ENCODE measurements at places on chromosomes 2 and 18.

DNA sequence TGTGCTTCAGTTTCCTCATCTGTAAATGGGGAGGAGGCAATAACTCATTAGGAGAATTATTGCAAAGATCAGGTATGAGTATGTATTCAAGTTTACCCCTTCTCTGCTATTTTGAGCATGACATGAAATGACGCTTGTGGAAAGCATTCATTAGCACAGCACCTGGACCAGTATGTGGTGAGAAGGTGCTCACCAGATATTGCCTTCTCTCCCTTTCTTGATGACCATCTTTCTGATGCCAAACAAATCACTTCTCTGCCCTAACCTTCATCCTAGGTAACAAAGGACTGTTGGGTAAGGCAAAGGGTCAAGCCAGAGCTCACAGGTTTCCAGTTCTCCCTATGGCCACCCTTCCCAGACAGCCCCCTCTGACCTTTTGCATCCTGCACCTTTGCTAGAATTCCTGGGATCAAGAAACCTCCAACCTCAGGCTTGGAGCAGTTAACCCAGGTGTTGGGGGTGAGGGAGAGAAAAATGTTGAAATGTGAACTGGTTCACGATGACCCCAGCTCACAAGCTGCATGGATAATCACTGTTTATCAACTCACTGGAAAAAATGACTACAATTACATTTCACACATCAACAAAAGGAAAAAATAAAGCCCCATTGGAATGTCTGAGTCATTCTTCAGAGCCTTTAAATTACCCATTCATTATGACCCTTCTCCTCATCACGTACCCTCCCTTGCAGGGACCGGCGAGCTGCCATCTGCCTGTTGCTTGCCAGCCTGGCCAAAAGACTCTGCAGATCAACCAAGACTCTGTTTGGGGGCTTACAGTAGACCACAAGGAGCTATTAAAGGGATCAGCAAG lies 41.6 kb downstream of the LBH start:
- peak; percentile 22 for DNase-seq

DNA sequence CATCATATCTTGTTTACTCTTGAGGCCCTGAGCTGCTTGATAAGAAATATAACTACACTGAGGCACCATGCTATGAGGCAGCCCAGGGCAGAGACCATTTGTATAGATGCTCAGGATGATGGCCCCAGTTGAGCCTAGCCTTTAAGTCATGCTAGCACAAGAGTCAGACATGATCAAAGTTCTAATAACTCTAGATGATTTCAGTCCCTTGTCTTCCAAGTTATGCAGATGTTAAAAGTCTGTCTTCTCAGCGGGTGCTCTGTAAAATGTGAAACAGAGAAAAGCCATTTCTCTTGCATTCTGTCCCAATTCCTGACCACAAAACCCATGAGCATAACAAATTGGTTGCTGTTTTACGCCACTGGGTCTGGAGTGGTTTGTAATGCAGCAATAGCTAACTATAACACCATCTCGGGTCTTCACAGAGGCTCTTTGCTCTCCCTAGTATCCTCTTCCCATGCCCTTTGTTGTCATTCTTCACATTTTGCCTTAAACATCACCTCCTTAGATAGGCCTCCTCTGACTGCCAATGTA lies 49.6 kb downstream of the NXPH2 start:
- DNase-seq, result no peak

DNA sequence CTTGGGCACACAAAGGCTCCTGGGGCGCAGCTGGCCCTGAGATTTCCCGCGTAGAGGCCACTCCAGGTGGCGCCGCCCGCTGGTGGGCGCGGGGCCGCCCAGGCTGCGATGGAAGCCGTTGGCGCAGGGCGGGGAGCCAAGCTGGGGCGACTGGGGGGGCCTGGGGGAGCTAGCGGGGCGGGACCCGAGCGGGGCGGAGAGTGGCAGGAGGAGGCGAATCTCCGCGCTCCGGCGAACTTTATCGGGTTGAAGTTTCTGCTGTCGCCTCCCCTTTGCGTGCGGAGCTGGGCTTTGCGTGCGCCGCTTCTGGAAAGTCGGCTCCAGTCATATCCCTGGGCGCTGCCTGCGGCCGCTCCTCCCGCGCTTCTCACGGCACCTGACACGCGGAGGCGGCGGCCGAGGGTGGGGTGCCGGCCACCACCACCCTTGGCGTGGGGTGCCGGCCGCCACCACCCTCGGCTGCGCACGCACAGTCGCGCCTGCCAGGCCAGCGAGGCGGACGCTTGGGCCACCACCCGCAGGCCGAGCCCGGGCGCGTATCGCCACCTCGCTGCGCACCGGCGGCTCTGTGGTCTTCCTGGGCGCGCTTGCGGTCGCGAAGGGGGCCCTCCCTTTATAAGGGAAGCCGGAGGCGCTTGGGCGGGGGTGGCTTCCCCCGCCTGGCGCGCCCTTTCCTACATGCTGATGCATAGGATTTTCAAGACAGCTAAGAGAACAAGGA lies 919 bp upstream of the CYP1B1 start:
- peak; percentile 84 for DNase-seq

- DNase-seq, result no peak
Observed at GRCh38 chr18:12843420-12844350, 40.4 kb downstream of the PTPN2 start.

DNA sequence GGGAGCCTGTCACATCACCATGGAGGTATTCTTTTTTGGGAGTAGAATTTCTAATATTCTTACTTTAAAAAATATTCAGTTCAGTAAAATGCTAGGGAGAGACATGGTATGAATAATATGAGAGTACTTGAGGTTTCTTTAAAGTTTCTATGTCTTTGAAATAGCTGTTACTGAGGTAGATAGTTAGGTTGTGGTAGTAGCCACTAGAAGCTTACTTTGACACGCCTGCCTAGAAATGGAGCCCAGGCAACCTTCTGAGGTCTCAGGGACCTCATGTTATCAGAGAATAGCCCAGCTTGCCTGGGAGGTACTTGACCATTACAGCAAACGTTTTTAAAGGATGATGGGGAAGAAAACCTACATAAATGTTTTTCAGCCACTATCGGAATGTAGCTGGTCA lies 131.2 kb downstream of the AGPS start:
- DNase-seq, result no peak

GRCh38 chr2:120233292-120233691 lies 10.1 kb upstream of the TMEM185B start:
- DNase-seq, result no peak

- DNase-seq, result no peak
Observed at GRCh38 chr2:205822579-205822978, 140.3 kb downstream of the NRP2 start.

GRCh38 chr2:233204286-233204936 lies 47.1 kb upstream of the ATG16L1 start:
- no peak for DNase-seq

DNA sequence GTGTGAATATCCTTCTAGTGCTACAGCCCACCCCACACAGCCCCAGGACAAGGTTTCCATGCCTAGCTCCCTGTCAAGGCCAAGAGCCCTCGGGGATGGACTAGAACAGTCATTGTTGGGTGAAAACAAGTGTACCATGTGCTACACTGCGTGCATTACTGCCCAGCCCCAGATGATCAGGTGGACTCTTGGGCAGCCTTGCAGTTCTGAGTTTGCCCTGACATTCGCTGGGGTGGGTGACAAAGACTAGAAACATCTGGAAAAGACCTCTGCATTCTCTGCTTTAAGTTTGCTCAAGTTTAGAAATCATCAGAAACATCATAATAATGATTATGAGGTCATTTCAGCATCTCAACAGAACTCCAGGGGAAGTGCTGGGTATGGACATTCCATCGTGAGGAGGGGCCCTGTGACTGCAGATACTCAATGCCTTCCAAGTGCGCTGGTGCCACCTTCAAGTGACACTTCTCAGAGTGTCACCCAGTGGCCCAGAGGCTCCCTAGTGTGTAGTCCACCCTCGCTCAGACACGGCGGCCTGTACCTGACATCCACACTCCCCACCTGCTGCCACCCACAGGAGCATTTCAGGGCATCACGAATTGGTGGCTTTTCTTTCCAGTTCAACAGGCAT lies 5.3 kb upstream of the PXDN start:
- DNase-seq, result no peak

- no peak for DNase-seq
Observed at GRCh38 chr2:120684289-120685065, 51.2 kb upstream of the GLI2 start.

DNA sequence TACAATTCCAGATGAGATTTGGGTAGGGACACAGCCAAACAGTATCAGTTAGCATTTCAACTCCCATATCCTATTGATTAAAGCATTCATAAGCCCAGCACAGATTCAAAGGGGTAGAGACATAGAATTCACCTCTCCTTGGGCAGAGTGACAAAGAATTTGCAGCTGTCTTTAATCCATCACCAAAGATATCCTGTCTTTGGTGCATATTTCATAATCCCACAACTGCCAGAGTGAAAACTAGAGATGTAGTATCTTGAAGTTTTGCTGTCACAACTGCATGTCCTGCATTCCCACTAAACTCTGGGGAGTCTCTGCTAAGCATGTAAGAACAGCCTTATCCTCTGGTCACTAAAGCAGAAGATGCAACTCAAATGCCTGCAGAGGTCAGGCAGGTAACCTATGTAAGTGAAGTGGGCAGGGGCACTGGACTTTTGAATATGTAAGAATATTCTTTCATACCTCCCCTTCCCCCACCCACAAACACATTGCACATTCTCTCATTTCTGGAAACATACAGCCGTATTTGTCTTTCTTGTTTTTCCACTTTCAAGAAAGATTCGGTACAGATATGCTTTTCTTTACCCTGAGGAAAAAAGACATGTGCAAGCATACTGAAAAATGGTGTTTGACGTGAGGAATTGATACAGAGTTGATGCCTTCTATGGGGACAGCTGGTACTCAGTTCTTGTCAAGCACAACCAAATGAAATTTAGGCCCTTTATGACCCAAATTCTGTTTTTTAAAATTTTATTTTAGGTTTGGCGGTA lies 283.1 kb downstream of the SP3 start:
- no peak for DNase-seq

GRCh38 chr2:12257476-12257875 lies 459.3 kb upstream of the TRIB2 start:
- no peak for DNase-seq

DNA sequence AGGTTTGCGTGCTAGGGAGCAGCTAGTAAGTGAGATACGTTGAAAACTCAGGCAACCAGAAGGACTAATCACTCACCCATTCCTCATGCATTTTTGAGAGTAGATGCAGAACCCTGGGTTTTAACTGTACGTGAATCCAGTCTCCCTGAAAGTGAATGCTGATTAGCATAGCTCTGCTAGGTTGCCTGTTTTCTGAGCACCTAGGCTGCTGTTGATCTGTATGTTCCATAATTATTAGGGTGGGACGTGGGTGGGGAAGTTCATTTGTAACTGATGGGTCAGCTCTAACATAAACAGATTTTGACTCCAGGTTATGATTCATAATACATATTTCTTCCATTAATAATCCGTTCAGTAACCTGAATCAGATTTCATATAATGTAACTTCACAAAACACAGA lies 379.0 kb upstream of the FANCL start:
- no peak for DNase-seq

DNA sequence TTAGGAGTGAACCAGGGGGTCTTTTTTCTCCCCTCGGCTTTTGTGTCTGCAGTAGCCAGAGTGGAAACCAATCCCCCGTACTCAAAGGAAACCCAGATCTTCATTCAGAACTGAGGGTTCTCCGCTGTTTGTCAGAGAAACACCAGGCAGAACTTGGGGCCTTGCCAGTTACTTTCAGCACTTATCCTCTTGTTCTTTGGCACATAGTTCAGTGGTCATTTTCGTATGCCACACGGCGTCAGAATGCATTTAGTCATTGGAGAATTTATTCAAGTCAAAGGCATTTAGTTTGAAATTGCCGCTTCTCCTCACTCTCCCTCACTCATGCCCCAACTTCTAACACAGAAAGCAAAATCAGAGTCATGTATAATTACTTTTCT lies 102.9 kb downstream of the CABLES1 start:
- no peak for DNase-seq

- DNase-seq, result no peak
Observed at GRCh38 chr2:189152483-189152882, 27.1 kb downstream of the COL5A2 start.

DNA sequence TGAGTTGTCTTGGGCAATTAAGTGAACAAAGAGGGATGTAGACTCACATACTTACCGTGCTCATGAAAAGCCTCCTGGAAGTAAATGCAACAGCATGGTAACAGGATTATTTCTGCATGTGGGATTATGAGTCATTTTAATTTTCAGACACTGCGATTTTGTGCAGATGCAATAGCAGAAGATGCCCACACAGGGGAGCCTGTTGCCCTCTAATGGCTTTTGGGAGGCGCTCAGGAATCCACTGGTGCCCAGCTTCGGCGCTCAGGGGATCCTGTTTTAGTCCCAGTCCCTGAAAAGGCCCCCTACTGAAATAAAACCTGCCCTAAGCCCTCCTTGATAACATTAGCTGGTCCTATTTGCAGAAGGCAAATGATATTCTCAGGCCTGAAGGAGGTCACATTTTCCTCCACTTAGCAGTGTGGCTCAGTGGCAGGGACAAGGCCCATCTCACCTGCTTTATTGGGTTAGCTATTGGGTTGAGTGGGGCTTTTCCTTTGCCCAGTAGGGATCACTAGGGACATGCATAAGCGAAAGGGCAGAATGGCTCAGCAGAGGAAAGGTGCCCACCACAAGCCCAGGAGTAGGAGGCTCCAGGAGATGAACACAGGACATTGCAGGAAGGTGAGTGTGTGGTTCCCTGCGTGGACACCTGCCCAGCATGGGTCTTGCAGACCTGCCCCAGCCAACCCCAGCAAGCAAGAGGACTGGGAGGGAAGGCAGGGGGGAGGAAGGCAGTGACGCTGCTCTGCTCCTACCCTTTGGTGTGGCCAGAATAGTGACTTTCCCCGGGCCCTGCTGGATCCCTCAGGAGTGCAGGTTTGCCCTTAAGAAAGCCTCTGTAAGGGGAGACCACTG lies 26.5 kb upstream of the KCNS3 start:
- peak; percentile 43 for DNase-seq

- DNase-seq, result no peak
Observed at GRCh38 chr18:54952026-54952425, 7.2 kb downstream of the CCDC68 start.

DNA sequence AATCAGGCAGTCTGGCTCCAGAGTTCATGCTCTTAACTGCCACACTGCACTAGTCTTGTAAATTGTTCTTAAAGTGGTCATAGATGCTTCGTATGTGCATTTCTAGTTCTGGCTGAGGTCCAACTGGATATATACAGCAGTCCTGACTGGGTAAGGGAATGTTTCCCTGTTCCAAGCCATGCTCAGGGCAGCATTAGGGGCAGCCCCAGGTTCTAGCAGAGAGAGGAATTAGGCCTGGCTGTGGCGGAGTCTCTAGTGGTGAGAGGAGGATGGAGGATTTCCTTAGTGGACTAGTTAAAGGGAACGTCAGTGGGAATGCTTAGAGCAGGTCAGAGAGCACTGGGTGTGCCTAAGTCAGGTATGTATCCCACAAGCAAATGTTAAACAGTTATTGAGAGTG lies 28.0 kb downstream of the UBE2E3 start:
- no peak for DNase-seq

GRCh38 chr2:99754210-99754609 lies 264.4 kb upstream of the REV1 start:
- DNase-seq, result no peak

Measured in T1000 (cell line).